ENCODE measurements at places on chromosomes 3 and 15.
A peak's percentile ranks its signal among the peaks of the same experiment; 100 is the strongest.

- no peak for DNase-seq
These were observed 48.0 kb downstream of the ARNT2 start for GRCh38 chr15:80452166-80452565.

DNA sequence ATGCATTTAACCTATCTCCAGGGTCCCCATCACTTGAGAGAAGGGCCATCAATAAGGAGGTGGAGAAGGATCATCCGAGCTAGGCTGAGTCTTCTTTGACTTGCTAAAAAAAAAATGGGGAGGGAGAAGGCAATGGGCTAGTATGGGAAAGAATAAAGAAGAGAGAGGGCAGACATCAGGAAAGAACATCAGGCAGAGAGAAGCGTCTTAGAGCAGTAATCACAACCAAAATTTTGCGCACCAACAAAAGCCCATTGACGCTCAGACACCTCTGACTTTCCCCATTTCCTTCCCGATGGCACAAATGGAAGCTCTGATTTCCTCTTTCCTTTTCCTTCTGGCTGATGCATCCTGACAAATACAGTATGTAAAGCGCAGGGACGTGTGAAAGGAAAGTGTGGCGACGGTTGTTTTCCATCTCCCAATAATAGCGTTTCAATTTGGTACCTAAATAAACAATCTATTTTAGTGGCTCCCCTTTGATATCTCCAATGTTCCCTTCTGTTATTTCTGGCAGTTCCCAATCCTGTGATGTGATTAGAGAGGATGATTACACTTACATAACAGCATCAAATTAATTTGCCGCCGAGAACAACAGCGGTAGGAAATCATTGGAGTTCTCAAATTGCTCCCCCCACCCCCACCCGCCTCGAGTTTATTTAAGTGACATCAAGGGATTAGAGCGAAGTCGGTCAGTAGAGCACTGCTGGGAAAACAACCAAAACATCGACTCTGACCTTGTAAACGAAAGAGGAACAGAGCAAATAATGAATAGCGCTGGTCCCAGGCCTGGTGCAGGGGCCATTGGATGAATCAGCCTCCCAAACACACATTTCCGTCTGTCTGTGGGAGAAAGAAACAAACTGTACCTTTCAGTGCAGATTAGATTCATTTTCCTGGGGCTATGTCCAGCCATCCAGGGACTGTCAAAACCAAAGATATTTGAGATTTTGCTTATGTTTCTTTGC is 273.3 kb upstream of the ICE2 start:
- DNase-seq = no peak

- DNase-seq = no peak
These were observed 905.3 kb upstream of the ALCAM start for GRCh38 chr3:104461431-104461830.

GRCh38 chr3:187832202-187832601 is 86.9 kb upstream of the BCL6 start:
- DNase-seq = no peak

DNA sequence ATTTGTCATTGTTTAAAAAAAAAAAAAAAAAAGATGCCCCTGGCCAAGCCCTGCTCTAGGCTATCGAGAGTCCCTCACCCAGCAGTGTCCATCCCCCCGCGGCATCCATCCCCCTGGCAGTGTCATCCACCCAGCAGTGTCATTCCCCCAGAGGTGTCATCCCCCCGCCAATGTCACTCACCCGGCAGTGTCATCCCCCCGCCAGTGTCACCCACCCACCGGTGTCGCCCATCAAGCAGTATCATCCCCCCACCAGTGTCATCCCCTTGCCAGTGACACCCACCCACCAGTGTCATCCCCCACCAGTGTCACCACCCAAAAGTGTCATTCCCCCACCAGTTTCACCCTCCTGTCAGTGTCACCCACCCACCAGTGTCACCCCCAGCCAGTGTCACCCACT is 99.3 kb upstream of the PRR20G start:
- DNase-seq = no peak

DNA sequence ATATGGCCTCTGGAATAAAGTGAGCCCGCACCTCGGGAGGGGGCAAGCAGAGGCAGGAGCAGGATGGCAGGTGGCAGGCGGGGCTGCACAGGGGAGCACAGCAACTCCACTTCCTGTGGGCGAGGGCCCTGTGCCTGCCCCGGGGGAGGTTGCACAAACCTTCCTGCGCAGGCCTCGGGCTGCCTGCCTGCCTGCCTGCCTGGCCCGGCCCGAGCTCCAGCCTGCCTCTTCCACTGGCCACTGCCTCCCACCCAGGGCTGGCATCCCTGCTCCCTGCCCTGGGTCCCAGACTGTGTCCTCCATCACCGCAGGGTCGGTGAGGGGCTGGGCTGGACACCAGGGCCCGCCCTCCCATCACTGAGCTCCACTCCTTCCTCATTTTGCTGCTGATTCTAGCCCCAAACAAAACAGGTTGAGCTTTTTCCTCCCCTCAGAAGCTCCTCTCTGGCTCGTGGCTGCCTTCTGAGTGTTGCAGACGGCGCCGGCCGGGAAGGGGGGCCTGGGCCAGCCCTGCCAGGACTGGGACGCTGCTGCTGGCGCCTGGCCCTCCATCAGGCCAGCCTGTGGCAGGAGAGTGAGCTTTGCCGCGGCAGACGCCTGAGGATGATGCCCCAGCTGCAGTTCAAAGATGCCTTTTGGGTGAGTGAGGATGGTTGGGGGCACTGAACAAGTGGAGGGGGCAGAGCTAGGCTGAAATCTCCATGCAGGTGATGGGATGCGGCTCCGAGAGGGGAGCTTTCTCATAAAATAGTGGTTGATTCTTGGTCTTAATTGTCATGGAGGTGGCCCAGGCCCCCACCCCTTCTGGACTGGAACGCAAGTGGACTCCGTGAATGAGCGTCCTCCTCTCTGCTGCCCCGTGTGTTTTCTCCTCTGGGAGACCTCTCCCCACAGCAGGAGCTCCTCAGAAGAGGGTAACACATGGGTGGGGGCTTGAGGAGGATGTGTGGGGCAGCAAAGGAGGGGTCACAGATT is at the start of gene PSTPIP1:
Gene PSTPIP1, plus strand, starts transcription at position 156 of the 975 bp plus-strand sequence. Its CDS starts 448 bp downstream, at position 604.
- peak; percentile 49 for DNase-seq

DNA sequence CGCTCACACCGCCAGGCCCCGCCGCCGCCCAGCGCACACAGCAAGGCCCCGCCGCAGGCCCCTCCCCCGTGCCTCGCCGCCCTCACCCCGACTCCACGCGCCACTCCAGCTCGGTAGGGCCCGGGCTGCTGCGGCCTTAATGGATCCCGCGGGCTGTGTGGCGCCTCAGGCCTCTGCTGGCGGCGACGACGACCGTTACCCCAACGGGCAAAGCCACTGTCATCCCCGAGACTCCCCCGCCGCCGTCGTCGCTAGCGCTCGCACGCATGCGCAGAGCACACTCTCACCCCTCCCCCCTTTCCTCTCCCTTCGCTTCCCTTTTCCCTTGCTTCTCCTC is at the start of gene MSL2:
Gene MSL2, minus strand, starts transcription at position 272 of the 337 bp plus-strand sequence. CDS start 1,222 bp downstream, outside the sequence.
- DNase-seq = no peak

- no peak for DNase-seq
These were observed 64.4 kb downstream of the GTPBP8 start for GRCh38 chr3:113055201-113055600.

- DNase-seq = no peak
These were observed at the start of gene GDPGP1 for GRCh38 chr15:90234096-90234988. TSS of gene GDPGP1 (plus strand) at chr15:90234209. CDS start at chr15:90240909, 6,700 bp downstream.

GRCh38 chr3:38834717-38835116 is 18.7 kb upstream of the SCN10A start:
- DNase-seq = no peak

All from activated CD4-positive, alpha-beta T cell treated with anti-CD3 and anti-CD28 coated beads, Interleukin-2, amount 50 U/mL, for 4 hours (primary cell).